Stimulated activated naive CD4-positive, alpha-beta T cell treated with Interleukin-2 at 50 U/mL for 16 hours (primary cell): ENCODE measurements at places on chromosomes 11 and 22.

DNA sequence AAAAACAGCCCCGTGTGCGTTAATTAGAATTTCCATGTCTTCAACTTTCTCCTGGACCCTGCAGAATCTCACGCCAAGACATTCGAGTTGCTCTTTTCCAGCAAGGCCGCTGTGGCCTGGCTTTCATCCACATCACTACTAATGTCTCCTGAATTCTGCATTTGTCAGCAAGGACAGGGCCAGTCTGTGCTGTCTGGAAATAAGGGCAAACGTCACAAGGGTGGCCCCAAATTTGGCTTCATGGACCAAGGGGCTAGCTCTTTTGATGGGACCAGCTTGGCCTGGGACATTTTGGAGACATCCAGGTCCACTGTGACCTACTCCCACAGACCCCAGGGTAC, 33.4 kb downstream of the KCNQ1OT1 start:
- DNase-seq: no peak

- DNase-seq: no peak
Measured at GRCh38 chr11:125772834-125773505, 5.7 kb downstream of the PATE2 start.

DNA sequence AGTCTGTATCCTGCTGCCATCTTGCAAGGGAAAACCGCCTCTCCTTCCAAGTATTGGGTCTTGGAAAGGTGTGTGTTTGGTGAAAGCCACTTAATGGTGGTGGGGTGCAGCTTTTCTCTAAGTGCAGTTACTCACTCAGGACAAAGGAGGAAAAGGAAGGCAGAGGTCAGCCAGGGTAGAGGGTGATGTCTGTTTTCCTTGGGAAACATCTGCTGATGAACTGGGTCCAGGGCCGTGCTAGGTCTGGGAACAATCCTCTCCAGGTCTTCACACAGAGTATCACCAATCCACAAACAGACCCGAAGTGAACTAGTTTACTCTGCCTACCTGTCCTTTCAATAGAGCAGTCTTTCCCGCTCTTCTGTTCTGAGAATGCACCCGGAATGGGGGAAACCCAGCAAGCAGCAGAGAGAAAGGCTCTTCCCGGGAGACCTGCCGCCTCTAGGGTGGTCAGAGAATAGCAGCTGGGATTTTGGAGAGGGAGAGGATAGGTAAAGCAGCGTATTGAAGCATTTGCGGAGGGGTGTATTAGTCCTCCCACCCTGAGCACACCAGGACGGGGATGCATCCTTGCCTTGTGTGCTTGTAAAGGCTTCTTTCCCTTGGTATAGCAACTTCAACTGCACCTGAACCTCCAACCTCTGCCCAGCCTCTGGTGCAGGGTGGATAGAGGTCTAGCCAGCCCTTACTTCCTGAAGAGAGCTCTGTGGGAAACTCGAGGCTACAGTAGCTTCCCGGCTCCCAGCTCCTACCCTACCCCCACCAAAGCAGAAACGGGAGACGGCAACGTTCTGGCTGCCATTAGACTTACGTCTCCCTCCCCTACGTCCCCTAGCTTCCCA, 20.7 kb downstream of the LHFPL7 start:
- no peak for DNase-seq

DNA sequence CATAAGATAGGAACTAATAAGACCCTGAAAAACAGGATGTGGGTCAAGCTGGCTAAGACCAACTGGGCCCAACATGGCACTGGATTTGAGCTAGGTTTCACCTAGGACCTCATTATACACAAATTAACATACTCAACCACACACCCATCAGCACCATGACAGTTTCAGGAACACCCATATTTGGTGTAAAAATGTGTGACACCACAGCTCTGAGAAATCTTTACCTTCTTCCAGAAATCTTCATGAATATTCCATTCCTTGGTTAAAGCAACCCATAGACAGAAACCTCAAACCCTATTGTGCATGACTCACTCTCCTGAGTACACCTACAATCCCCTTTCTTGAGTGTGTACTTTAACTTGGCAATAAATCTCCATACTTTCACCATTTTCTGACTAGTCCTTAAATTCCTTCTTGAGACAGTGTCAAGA, 378.8 kb downstream of the DYNC2H1 start:
- no peak for DNase-seq

GRCh38 chr11:129578006-129578405, 202.4 kb downstream of the BARX2 start:
- no peak for DNase-seq

DNA sequence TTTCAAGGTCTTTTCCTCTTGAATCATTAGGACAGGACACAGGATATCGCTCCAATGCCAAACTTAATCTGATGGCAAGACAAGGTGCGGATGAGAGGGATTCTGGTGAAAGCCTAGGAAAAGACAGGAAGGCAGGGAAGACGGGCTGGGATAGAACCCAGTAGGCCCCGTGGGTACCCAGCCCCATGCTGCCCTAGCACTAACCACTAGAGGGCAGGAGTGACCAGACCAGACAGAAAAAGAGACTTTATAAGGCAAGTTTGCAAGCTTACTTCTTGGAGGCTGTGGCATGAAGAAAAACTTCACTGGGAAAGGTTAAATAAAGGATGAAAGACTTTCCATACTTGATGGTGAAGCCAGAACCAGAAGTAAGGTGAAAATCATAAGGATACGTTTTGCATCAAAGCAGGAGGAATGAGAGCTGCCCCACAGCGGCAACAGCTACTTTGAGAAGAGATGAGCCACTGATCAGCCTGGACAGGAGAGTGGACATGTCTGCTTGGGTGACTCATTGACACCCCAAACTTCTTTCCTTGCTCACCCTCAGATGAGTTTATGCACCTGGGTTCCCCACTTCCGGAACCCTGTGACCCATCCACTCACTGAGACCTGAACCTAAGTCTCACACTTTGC, 39.8 kb downstream of the SYN3 start:
- DNase-seq: no peak

GRCh38 chr22:42300259-42301076, 30.0 kb upstream of the TCF20 start:
- DNase-seq: peak; percentile 21

- DNase-seq: no peak
Measured at GRCh38 chr11:43723617-43724016, 43.1 kb downstream of the HSD17B12 start.

DNA sequence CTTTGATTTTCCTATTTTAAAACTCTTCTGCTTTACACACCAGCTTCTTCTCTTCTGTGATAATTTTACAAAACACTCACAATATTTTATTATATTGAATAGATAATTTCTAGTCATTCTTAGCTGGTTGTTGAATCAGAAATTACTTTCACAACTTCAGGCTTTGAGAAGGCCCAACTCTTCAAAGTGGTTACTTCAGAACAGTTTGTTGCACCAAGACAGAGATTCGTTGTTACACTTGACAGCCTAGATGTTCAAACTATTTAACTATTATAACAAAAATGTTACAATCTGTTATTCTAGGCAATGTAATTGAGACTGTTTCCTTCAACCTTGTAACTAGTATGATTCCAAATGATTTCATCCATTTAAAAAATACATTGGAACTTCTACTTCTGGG, 333.2 kb upstream of the CHORDC1 start:
- no peak for DNase-seq

GRCh38 chr22:22168190-22168940, 76.2 kb upstream of the VPREB1 start:
- no peak for DNase-seq

GRCh38 chr11:105162506-105162905, 22.9 kb upstream of the CARD18 start:
- DNase-seq: no peak

GRCh38 chr11:84958295-84958694, 668.8 kb downstream of the DLG2 start:
- no peak for DNase-seq

GRCh38 chr22:37454857-37455686, 27.8 kb upstream of the ELFN2 start:
- DNase-seq: no peak

GRCh38 chr11:120523196-120523595, 11.6 kb downstream of the GRIK4 start:
- no peak for DNase-seq

- no peak for DNase-seq
Measured at GRCh38 chr11:125262194-125262829, 97.8 kb downstream of the PKNOX2 start.

DNA sequence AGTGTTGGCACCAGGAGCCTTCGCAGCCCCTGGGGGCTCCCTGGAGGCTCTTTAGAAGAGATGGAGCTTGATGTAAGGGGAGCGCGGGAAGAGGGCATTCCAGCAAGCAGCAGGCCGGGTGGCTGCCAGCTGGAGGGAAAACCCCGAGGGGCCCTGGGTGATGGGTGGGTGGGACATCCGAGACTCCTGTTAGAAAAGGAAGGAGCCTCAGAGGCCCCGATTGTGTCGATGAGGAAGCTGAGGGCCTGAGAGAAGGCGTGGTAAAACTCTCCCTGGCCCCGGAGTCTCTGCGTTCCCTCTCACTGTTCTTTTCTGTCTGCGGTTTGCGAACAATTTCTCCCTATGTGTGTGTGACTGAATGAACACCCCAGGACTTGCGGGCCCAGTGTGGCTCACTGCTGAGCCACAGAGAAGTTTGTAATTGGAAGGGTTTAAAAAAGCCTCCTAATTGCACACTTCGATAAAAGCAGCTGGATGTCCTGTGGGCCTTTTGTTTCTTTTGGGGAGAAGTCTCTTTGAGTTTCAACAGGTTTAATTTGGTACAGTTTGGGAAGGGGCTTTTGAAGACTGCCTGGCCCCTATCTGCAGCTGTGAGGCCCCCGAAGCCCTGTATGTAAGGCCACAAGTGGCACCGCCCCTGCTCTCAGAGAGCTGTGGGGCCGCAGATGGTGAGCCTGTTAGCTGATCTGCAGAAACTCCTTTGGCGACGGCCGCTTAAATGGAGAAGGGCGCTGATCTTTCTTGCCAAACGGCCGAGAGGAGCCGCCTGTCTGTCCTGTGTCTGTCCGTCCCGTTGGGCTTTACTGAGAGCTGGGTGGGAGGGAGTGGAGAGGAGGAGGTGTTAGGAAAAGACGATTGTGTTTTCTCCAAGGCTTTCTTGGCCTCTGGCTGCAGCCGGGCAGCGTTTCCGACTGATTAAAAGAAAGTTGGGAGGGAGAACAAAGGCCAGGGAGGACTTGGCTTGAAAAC, 2.0 kb downstream of the FBLN1 start:
- DNase-seq: no peak

DNA sequence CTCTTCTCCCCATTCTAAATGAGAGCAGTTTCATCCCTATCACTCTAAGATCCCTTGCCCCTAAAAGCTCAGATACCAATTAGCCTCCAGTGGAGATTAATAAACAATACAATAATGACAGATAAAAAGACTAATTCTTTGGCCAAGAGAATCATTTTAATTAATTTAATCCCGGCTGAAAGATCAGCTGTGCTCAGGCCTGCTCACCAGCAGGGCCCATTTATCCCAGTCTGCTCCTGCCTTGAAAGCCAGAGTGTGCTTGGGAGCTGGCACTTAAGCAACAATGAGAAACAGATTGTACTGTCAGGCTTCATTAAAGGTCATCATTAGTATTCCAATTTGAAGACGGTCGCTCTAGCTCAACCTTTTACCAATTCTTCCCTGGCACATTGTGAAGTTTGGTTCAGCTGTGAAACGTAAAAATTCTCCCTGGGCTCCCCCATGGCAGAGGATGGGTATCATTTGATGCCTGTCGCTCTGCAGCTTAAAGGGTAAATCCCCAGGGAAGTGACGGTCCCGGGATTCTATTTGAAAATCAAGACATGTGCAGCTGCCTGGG, 36.1 kb upstream of the HTATIP2 start:
- DNase-seq: no peak

DNA sequence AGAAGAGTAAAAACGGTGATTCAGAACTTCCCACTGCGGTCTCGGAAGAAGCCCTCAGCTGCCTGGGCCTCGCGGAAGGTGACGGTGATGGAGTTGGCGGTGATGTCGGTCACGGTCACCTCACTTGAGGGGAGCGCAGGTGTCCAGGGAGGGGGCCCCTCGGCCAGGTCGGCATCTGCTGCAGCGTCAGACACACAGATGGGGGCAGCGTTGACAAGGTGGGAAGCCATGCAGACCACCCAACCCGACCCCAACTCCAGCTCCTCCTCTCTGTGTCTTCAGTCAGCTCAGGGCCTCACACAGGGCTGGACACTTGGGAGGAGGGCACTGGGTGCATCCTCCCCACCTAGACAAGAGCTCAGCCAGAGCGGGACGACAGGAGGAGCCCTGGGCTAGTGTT, 18.6 kb downstream of the CBX7 start:
- no peak for DNase-seq

DNA sequence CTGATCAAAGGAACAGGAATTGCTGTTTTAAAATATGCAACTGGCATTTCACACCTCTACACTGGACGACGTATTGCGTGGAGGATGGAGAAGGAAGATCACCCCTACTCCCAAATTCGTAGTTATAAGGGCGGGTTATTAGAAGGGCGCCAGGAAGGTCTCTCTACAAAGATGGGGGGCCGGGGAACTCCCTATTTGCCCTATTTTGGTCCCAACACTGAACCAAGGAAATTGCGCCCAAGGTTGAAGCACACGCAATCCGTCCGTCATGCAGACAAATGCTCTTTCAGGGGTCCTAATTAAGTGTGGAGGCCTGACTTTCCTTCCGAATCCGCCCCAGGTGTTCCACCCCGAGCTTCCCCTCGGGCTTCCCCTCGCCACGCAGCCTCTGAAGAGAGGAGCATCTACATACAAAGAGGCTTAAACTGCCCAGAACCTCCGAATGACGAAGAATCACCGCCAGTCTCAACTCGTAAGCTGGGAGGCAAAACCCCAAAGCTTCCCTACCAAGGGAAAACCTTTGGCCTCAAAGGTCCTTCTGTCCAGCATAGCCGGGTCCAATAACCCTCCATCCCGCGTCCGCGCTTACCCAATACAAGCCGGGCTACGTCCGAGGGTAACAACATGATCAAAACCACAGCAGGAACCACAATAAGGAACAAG, 396 bp downstream of the NPAT start:
- peak; percentile 44 for DNase-seq

GRCh38 chr11:33691066-33691864, 9.4 kb downstream of the C11orf91 start:
- no peak for DNase-seq

GRCh38 chr11:91854780-91855179, 369.8 kb upstream of the FAT3 start:
- DNase-seq: no peak

- no peak for DNase-seq
Measured at GRCh38 chr11:15159085-15159484, 44.4 kb downstream of the INSC start.

GRCh38 chr11:100004541-100004940, 682.5 kb upstream of the ARHGAP42 start:
- no peak for DNase-seq

DNA sequence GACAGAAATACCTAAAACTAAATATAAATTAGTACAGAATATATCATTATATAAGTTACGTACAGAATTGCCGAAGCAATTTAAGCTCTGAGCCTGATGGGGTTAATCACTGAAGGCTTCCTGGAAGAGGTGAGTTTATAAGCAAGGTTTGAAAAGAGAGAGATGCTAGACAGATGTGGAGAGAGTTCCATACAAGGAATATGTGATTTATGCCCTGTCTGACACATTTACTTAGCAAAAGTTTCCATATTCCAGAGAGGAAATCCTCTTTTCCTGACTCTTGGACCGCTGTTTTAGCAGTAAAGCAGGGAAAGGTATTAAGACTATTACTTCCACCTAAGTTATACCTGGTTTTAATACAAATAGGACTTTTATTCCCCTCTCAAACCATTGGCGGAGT, 65.1 kb downstream of the DBX1 start:
- no peak for DNase-seq
